ENCODE measurements at places on chromosomes 12 and 14.

- no peak for DNase-seq
Measured at GRCh38 chr12:6146509-6146908, 22.0 kb upstream of the VWF start.

DNA sequence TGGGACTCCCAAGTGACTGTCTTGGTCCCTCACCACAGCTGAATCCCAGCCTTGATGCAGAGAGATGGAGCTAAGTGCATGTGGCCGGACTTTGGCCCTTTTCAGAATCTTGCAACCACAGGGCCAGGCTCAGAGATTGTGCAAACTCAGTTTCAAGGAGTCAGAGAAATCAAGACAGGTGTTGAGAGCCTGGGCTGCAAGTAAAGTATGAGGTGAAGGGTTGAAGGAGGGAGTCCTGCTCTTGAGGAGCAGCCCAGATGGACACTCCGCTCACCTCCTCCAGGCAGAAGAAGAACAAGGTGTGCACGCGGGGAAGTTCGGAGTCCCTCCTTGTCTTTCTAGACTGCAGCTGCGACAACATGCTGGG is 6.3 kb upstream of the BMP4 start:
- no peak for DNase-seq

GRCh38 chr14:98233656-98234055 is 1038.3 kb downstream of the BCL11B start:
- no peak for DNase-seq

GRCh38 chr12:45112306-45112705 is 61.4 kb upstream of the DBX2 start:
- DNase-seq, result no peak

DNA sequence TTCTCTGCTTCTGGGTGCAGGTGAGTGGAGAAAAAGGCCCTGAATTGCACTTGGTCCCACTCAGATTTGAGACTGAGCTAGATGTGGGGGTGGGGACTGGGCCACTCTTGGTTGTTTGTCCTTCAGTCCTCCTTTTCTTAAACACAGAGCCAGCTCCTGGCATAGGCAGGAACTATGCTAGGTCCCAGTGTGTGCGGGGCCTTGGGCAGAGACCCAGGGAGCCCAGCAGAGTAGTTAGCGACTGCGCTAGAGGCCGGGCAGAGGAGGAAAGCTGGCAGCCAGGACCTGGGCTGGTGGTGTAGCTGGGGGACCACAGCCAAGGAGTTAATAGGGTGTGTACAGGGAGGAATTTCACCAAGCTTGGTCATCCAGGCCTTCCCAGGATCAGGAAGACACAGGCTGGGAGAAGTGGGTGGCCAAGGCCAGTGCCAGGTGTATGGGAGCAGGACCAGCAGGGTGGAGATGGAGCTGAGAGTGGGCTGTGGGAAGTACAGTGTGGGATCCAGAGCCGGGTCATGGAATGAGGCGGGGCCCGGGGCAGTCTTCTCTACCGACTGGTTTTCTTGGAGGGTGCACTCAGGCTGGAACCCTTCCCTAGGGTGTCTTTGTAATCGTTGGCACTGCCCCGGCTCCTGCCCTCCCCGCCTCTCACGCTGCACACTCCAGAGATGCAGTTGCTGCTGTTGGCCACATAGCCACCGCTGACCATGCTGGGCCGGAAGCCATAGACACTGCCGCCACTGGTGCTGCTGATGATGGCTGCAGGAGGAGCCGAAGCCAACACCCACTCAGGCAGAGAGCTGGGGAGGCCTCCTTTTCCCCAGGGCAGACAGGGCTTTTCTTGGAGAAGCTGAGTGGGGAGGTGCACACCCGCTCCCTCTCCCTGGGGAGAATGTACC is 8.7 kb downstream of the KRT71 start:
- no peak for DNase-seq

DNA sequence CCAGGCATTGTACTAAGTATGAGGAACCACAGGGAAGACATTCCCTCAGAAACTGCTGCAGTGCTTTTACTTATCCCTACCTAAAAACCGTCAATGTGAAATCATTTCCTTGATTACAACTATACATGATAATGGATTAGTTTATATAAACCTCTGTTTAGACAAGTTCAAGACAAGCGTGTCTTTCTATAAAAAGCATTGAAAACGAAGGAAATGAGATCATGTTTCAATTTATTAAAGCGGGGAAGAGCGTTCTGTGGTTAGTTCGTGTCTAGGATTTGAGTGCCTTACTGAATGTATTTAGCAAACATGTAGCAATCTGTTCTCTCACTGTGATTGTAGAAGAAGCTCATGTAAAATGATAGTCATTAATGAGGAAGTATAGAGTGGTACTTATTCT is 37.5 kb downstream of the GALC start:
- DNase-seq, result no peak

GRCh38 chr12:14460212-14460841 is 94.8 kb downstream of the ATF7IP start:
- DNase-seq, result no peak

GRCh38 chr12:62728741-62729140 is 206.2 kb downstream of the PPM1H start:
- no peak for DNase-seq

DNA sequence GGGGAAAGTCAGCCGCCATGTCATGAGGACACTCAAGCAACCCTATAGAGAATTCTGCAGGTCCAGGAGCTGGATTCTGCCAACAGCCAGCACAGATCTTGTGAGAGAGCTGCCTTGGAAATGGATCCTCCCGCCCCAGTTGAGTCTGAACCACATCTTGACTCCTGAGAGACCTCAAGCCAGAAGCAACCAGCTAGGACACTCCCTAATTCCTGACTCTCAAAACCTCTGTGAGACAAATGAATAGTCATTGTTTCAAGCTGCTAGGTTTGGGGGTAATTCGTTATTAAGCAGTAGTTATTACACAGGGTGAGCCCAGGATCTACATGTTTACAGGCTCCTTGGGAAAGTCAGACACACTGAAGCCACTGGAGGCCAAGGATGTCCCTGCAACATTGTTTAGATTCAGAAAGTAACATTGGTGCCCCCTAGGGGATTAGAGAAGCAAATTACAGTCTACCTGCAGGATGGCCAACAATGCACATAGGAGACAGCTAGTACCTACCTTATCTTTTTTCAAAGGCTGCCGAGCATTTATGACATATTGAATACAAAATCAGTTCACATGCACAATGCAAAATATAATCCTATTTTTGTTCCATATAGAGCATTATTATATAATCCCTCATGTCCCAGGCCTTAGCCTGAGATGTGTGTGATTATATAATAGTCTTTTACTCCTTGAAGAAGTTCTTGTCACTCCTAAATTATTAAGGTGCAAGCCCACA is 57.9 kb upstream of the FICD start:
- DNase-seq, result no peak

GRCh38 chr12:108232565-108232964 is 103.5 kb downstream of the WSCD2 start:
- DNase-seq, result no peak

DNA sequence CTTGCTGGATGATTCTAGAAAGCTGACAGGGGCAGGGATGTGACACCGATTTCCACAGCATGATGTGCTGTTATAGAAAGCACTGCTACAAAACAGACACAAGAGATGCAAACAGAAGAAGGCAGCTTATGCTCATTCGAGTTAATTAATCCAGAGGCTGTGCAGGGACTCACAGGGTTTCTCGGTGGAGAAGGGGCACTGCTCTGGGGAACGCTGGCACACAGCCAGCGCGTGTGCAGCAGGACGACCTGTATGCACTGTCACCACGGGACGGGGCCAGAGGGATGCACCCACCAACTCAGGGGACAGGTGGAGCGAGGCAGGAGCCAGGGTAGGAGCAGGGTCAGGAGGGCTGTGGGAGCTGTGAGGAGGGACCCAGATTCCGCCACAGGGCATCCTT is 143.5 kb downstream of the RIMBP2 start:
- DNase-seq, result no peak

- no peak for DNase-seq
Measured at GRCh38 chr12:46126050-46126727, 135.8 kb upstream of the SCAF11 start.

- DNase-seq, result no peak
Measured at GRCh38 chr12:130484221-130484620, 146.5 kb downstream of the PIWIL1 start.

GRCh38 chr14:74480046-74480445 is 13.1 kb downstream of the NPC2 start:
- DNase-seq, result no peak

GRCh38 chr14:100138082-100138787 is 21.2 kb downstream of the DEGS2 start:
- no peak for DNase-seq

DNA sequence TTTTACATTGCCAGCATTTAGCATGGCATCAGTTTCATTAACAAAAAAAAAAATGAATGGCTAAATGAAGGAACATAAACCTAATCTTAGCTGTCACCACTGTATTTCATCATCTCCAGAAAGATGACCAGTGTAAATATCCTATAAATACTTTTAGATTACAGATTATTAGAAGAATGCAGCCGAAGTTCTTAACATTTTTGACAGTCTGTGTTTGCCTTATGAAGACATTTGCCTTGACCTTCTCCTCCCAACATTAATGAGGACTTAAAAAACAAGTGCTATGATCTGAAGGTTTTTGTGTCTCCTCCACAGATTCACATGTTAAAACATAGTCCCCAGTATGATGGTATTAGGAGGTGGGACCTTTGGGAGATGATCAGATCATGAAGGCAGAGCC is 253.0 kb downstream of the SNAPC1 start:
- DNase-seq, result no peak

GRCh38 chr14:38203929-38204718 is 3.6 kb upstream of the SSTR1 start:
- DNase-seq, result no peak

DNA sequence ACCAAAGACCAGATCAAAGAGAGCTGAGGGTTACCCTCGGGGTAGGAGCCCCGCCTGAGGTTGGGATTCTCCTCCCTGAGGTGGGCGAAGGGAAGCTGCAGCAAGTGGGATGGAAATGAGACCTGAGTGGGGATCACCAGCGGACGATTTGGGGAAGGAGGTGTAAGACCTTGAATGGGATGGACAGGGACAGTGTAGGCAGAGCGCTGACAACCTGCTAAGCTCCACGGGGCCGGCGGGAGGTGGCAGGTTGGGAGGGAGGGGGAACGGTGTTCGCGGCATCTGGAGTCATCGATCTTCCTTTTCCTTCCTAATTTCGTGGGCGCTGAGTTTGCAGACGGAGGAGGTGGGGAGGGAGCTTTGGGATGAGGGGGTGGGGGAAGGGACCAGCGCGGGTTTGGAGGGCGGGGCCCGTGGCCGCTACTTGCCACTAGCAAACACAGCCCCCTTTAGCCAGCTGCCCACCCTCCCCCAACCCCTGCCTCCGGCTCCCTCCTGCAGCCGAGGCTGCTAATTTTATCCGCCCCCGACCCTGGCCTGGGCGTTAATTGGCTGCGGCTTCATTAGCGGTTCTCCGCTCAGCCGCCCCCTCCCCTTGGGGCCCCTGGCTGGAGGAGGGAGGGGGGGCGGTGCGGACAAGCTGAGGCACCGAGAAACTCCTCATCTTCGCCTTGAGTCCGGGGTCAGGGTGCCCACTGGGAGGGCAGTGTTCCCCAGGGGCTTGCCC is 2.8 kb upstream of the SHMT2 start:
- DNase-seq, result no peak

GRCh38 chr14:90870950-90871604 is 54.8 kb upstream of the TTC7B start:
- DNase-seq, result no peak

DNA sequence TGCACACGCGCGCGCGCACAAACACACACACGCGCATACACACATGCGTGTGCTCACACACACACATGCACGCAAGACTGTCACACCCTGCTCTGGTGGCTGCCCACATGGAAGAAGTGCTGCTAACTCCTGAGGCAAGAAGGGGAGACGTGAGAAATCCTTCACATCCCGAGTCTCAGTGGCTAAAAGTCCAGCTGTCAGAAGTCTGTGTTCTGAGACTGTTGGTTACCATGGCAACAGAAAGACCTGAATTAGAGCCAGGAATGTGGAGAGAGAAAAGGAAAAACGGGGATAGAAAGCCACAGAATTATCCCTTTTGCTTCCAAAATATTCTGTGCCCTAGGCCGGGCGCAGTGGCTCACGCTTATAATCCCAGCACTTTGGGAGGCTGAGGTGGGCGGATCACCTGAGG is 71.2 kb downstream of the PPFIBP1 start:
- peak; percentile 41 for DNase-seq

GRCh38 chr14:24032727-24033418 is 18.9 kb upstream of the CARMIL3 start:
- DNase-seq, result no peak

- no peak for DNase-seq
Measured at GRCh38 chr12:53775478-53776145, 23.8 kb upstream of the CISTR start.

DNA sequence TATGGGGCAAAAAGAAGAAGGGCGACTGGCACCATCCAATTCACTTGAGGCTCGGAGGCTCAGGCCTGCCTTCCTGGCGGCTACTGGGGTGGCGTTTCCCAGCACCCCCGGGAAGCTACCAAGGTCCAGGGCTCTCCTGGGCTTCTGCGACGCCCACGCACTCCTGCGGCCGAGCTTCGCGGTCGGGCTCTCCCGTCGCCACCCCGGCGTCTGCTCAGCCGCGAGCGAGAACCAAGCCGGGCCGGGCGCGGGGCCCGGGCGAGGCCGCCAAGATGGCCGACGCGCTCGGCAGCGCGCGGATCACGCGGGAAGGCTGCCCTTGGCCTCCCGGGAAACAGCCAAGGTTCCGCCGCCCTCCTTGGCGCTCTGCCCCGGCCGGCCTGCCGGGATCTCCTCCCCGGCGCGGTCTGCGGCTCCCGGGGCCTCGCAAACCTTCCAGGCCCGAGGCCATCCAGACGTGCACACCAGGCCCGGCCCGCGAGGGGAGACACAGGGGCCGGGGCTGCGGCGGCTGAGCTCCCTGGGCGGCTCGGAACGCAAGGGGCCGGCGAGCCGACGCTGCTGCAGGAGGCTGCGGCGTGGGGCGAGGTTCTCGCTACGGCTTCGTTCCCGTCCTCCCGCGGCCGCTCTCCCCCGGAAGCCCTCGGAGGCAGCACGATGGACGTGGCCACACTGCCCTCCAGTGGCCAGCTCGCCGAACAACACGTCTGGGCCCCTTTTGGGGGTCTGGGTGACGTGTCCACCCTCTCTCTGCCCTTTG is 23.5 kb upstream of the ZFP36L1 start:
- peak; percentile 96 for DNase-seq

DNA sequence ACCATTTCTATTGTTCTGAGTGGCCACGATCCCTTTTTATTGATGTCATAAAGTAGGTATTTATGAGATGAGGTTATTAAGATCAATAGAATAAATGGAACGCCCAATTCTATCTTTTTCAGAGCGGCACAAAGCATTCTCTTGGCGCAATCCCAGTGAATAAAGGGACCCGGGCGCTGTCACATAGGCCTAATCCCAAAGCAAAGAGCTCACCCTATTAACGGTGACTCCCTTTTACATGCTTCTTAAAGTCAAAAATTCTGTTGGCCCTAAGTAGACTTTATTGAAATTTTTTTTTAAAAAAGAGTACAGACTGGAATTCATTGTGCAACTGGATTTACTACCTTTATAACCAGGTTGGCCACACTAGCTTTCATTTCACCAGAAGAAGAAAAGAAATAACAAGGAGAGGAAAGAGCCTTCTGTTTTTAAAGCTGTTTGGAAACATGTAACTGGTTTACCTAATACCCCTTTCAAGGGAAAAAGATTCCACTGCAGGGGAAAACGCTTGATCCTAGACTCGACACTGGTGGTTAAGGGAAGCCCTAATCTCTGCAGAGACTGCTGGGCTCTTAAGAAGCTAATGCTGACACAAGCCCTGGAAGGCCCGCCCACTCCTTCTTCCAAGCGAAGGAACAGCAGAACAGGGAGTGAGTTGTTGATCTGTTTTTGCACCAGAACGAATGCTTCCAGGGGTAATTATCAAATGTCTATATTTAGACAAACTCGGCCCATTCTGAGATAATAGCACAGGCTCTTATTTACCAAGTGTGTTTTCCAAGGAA is 381.2 kb downstream of the BCL11B start:
- DNase-seq, result no peak
